ENCODE measurements at places on chromosomes 5 and 9.

DNA sequence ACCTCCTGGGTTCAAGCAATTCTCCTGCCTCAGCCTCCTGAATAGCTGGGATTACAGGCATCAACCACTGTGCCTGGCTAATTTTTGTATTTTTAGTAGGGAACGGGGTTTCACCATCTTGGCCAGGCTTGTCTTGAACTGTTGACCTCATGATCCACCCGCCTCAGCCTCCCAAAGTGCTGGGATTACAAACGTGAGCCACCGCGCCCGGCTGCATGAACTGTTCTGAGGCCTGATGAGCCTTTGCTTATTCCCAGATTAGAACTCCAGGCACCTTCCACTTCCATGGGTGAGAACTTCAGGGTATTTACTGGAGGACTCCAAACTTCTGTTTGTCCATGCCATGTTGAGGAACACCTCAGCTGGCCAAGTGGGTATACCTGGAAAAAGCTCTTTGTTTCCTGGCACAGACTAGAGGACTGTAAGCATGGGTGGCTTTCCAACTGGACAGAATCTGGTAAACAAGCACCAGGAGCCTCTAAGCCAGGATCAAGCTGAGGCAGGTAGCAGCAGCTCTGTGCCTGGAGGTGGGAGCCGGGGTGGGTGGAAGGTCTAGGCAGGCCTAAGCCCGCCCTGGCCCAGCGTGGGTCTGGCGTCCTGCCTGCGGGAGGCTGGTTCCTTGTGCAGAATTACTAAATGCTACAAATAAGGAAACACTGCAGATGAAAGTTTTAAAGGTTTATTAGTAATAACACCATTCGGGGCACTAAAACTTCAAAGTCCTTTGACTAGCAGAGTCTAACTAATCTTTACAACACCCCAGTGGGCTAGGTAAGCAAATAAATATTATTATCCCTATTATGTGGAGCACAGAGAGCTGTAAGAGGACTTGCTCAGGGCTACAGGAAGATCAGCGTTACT is 78.4 kb downstream of the SEMA5A start:
- H3K36me3 ChIP-seq: no peaks in the 10 kb centered on the region
- H3K27ac ChIP-seq: no peak overlapping the region
- no peak for DNase-seq
- H3K4me1 ChIP-seq: no peaks in the 10 kb centered on the region

GRCh38 chr5:127236254-127236653 is 54.3 kb upstream of the MEGF10 start:
- no peak overlapping the region for H3K27ac ChIP-seq
- H3K4me1 ChIP-seq: no peaks in the 10 kb centered on the region
- no peak overlapping the region for H3K4me3 ChIP-seq
- DNase-seq: no peak

DNA sequence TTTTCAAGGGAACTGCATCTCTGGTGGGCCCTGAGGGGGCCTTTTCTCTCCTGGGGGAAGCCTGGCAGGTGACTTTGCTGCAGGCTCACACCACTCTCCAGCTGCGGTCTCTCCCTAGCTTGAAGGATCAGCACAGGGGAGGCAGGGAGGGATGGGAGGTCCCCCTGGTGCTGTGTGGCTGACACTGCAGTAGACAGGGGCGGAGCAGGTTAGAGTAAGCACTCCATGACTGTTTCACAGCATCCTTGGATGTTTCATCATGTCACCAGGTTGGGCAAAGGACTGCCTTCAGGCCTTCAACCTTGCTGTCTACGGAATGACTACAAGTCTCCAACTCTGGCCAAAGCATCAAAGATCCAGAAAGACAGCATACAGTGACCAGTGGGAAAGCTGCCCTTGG is 470.7 kb downstream of the CDK5RAP2 start:
- H3K27ac ChIP-seq: no peak overlapping the region
- no peaks in the 10 kb centered on the region for H3K36me3 ChIP-seq
- H3K27me3 ChIP-seq: no peaks in the 10 kb centered on the region
- H3K4me1 ChIP-seq: no peaks in the 10 kb centered on the region
- DNase-seq: no peak

DNA sequence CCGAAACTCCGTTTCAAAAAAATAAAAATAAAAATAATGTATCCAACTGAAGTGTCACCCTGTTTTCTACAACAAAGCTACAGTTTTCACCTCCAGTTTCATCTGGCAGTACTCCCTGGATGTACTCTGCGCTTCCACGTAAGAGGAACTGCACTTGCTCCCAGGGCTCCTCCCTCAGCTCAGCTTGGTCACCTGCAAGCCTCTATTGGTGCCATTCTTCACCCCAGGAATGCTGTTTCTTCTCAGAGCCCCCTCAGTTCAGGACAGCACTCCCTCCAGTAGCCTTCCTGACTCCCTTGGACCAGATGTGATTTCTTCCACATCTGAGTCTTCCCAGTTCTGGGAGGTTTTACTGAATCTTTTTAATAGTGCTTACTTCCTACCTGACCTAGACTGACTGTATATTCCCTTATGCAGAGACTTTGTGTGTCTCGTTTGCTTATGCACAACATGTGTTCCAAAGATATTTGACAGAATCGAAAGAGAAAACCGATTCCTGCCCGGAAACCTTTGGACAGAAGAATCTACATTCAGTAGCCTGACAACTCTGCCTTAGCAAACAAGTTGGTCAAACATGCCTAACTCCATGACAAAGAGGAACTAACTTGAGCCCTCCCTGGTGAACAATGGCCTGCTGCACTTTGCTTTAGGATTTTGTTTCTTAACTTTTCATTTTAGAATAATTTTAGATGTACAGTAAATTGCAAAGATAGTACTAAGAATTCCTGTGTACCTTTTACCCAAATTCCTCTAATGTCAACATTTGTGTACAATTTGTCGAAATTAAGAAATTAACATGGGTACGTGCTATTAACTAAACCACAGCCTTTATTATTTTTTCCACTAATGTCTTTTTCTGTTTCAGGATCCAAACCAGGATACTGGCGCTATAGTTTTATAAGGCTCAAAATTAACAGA is 814 bp downstream of the CCDC125 start:
- peak overlapping the region; percentile 91 for H3K4me3 ChIP-seq
- peaks cover 3% of the 10 kb centered on the region for H3K36me3 ChIP-seq
- DNase-seq: no peak
- peaks cover 14% of the 10 kb centered on the region for H3K4me1 ChIP-seq

DNA sequence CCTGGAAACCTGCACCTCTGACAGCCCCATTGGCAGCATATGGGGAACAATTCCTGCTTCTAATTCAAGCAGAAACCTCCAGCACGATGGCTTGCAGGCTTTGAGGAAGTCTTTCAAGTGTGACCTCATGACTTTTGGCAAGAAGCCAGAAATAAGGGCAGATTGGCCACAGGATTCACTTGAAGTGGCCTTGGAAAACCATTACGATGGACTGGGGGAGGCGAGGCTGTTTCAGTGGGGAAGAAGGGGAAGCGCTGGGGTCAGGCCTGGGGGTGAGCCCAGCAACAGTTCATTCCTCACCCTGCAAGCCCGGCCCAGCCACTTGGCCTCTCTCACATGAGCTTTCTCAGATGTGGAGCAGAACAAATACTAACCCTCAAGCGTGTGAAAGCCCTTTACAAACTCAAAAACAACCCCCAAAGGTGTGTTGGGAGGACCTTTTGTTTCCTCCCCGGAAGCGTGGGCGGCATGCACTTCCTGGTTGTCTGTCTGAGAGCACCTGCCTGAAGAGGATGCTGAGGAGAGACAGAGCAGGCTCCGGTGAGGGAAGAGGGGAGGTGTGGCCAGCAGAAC is 26.9 kb upstream of the EEIG1 start:
- H3K4me1 ChIP-seq: peaks cover 34% of the 10 kb centered on the region
- peaks cover 14% of the 10 kb centered on the region for H3K36me3 ChIP-seq
- peak overlapping the region; percentile 46 for H3K4me3 ChIP-seq

DNA sequence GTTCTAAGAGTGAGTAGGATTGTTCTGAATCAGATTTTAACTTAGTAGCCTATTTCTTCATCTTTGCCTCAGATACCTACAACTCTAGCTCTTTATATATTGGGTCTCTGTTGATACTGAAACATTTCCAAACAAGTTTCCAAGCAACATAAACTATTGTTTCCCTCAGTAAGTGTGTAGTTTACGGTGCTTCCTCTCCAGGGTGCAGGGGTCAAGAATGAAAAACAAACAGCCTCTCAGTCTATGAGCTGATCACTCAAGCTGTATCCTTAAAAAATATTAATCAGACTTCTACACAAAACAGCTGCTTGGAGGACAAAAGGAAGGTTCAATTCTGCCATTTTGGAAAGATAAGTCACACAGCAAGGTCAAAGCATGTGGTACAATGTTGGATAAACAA is 75.0 kb downstream of the ADAMTS12 start:
- DNase-seq: no peak
- H3K36me3 ChIP-seq: no peaks in the 10 kb centered on the region
- H3K27me3 ChIP-seq: peaks cover 13% of the 10 kb centered on the region

DNA sequence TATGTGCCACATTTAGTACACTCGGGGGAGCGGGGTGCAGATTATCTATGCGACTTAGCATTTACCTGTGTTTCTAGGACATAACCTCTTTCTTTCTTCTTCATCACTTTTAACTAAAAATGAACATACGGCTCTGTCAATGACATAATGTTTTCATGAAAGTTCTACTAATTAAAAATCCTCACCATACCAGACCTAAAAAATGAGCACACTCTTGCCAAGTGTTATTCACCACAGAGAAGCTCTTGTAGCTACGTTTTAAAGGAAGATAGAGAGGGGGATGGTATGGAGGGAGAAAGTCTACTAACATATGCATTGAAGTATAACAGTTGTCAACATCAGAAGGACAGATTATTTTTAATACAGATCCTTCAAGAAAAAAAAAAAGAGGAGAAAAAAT is 1.6 kb downstream of the CDH10 start:
- no peak overlapping the region for H3K27ac ChIP-seq
- DNase-seq: no peak

- no peak overlapping the region for H3K4me3 ChIP-seq
- no peaks in the 10 kb centered on the region for H3K4me1 ChIP-seq
- no peak for DNase-seq
These were observed 206.1 kb downstream of the RGS3 start for GRCh38 chr9:113669522-113670115.

DNA sequence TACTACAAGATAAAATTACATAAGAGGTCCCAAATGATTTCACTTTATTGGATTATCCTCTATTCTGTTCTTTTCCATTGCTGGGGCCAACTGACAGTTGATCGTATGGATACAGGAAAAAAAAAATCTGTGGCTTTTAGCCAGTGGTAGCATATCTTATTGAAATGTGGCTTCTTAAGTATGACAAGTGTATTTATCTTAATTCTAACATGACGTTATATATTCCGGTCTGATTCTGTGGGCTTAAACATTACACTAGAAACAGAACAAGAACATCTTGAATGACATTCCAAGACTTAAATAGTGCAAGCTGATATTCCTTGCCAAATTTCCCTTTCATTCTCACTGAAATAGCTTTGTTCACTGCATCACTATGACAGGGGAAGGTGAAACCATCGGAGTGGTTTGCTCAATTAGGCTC is 117.9 kb downstream of the INSYN2B start:
- no peaks in the 10 kb centered on the region for H3K27me3 ChIP-seq
- H3K27ac ChIP-seq: no peak overlapping the region
- no peak for DNase-seq
- H3K4me1 ChIP-seq: peaks cover 31% of the 10 kb centered on the region

GRCh38 chr5:151596828-151597539 is 5.9 kb upstream of the FAT2 start:
- no peak overlapping the region for H3K4me3 ChIP-seq
- H3K4me1 ChIP-seq: no peaks in the 10 kb centered on the region
- DNase-seq: no peak
- H3K27me3 ChIP-seq: no peaks in the 10 kb centered on the region
- H3K36me3 ChIP-seq: no peaks in the 10 kb centered on the region

DNA sequence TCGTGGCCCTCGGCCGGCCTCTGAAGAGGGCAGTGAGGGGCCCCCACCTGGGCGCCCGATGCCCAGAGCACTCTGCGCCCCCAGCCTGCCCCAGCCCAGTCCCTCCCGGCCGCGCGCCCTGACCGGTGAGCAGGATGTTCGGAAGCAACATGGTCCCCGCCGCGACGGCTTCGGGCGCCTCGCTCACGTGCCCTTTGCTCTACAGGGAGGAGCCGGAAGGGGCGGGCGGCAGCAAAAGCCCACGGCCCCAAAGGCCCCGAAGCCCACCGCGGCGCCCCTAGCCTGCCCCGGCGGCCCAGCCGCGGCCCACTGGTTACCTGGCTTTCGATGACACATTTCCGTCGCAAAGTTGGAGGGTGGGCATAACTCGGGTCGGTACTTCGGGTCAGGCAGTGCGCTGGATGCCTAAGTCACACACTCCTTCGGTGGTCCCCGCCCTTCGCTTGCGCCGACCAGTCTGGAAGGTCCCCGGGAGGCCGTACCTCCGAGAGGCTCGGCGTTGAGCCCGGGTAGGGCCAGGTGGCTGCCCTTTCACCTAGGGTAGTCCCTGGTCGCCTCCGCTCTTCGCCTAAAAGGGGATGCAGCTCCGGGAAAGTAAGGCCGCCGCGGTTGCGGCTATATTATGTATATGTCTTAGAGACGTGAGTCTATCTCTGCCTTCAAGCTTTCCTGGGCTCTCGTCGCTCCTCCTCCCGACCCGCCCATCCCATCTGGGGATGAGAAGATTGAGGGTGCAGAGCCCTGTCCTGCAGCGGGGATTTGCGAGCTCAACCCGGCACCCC is at the start of the genes AK6, RAD17 and TAF9:
AK6 (minus strand) TSS at position 181 of the 782 bp plus-strand sequence; CDS start at position 151, 30 bp downstream.
RAD17 (plus strand) TSS at position 479 of the 782 bp plus-strand sequence. CDS start 2,391 bp downstream, outside the sequence.
TAF9 (minus strand) TSS at position 181 of the 782 bp plus-strand sequence. CDS start 3,783 bp downstream, outside the sequence.
- H3K4me1 ChIP-seq: peaks cover 31% of the 10 kb centered on the region
- peaks cover 33% of the 10 kb centered on the region for H3K36me3 ChIP-seq
- no peaks in the 10 kb centered on the region for H3K27me3 ChIP-seq

DNA sequence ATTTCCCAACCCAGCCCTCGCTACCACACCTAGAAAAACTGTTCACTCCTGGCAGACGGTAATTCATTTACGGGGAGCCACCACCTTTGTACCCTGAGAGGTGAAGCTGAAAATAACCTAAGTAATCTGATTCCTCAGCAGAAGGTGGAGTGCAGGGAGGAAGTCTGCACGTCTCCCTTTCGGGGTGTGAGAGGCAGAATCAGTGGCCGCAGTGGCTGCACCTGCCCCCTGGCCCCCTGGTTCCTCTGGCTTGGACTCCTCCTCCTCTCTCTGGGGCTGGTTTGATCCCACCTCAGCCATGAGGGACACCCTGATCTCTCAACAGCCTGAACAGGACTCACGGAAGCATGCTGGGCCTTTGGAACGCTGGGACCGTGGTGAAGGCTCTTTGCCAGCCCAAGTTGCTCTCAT is 10.5 kb downstream of the TMEM174 start:
- H3K4me3 ChIP-seq: no peak overlapping the region
- H3K27me3 ChIP-seq: peaks cover 46% of the 10 kb centered on the region
- H3K36me3 ChIP-seq: no peaks in the 10 kb centered on the region
- H3K4me1 ChIP-seq: no peaks in the 10 kb centered on the region
- no peak for DNase-seq

Data from activated T-helper 2 cell treated with anti-CD3 and anti-CD28 coated beads, Interferon-gamma antibody, Interleukin-2, Interleukin-4, amounts not matched to agents 10 μg/mL and 5 μg/mL and 100 μg/mL, durations not matched to agents 14 hours and 24 hours and 36 hours (primary cell).